Activated T-cell treated with anti-CD3 and anti-CD28 coated beads, Interleukin-2, amount 50 U/mL, for 24 hours (primary cell): ENCODE measurements at places on chromosomes 1 and 21.
A peak's percentile ranks its signal among the peaks of the same experiment; 100 is the strongest.

GRCh38 chr1:150234566-150235293, 1.2 kb downstream of the ANP32E start:
- no peak overlapping the region for H3K27ac ChIP-seq
- peaks cover 24% of the 10 kb centered on the region for H3K4me1 ChIP-seq
- no peaks in the 10 kb centered on the region for H3K27me3 ChIP-seq
- H3K4me3 ChIP-seq: no peak overlapping the region
- H3K36me3 ChIP-seq: peaks cover 39% of the 10 kb centered on the region

GRCh38 chr1:47382399-47382983, 33.6 kb upstream of the FOXE3 start:
- H3K4me3 ChIP-seq: no peak overlapping the region
- no peaks in the 10 kb centered on the region for H3K27me3 ChIP-seq
- no peaks in the 10 kb centered on the region for H3K4me1 ChIP-seq
- no peak overlapping the region for H3K27ac ChIP-seq
- no peak for DNase-seq

DNA sequence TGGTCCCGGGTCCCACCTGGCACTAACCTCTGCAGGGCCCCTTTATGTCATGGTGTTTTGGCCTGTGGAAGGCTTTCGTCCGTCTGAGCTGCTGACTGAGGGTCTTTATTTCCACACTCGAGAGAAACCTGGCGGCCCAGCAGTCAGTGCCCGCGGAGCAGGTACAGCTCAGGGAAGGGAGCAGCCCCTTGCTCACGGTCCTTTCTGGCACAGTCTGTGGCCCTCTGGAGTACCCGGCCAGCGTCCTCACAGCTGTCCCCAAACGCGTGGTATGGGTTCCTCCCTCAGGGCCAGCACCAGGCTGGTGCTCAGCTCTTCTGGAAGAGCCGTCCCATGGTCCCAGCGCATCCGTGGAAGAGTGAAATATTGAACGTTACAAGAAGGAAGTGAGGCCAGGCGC, 24.3 kb downstream of the SKI start:
- H3K36me3 ChIP-seq: peaks cover 20% of the 10 kb centered on the region
- no peak overlapping the region for H3K4me3 ChIP-seq
- H3K27ac ChIP-seq: peak overlapping the region; percentile 84
- DNase-seq: no peak
- H3K27me3 ChIP-seq: no peaks in the 10 kb centered on the region

DNA sequence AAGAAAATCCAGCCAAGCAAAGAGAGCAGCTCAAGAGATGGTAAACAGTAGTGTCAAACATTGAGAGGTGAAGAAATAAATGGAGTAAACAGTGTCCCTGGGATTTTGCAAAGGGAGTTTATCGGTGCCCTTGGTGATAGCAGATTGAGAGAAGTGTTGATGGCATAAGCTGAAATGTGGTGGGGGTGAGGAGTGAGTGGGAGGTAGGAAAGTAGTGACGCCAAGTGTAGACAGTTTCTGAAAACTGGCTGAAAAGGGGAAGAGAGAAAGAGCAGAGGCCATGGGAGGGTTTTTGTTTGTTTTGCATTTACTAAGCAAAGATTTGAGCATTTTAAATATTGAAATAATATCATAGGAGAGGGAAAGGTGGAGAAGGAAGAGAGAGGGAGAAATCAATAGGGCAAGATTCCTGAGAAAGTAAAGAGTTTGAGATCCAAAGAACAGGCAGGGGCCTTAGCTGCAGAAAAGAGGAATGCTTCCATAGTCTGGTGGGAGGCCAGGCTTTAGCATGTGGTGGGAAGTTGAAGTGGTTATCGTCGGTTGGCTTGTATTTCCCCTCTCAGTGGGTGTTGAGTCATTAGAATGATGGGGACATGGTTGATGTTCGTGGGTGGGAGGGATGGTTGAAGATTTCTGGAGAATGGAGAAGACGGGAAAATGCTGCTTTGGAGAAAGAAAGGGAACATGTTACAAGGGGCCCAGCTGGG, 26.8 kb upstream of the RASAL2 start:
- no peak overlapping the region for H3K4me3 ChIP-seq
- no peak overlapping the region for H3K27ac ChIP-seq
- H3K27me3 ChIP-seq: peaks cover 3% of the 10 kb centered on the region
- DNase-seq: no peak

DNA sequence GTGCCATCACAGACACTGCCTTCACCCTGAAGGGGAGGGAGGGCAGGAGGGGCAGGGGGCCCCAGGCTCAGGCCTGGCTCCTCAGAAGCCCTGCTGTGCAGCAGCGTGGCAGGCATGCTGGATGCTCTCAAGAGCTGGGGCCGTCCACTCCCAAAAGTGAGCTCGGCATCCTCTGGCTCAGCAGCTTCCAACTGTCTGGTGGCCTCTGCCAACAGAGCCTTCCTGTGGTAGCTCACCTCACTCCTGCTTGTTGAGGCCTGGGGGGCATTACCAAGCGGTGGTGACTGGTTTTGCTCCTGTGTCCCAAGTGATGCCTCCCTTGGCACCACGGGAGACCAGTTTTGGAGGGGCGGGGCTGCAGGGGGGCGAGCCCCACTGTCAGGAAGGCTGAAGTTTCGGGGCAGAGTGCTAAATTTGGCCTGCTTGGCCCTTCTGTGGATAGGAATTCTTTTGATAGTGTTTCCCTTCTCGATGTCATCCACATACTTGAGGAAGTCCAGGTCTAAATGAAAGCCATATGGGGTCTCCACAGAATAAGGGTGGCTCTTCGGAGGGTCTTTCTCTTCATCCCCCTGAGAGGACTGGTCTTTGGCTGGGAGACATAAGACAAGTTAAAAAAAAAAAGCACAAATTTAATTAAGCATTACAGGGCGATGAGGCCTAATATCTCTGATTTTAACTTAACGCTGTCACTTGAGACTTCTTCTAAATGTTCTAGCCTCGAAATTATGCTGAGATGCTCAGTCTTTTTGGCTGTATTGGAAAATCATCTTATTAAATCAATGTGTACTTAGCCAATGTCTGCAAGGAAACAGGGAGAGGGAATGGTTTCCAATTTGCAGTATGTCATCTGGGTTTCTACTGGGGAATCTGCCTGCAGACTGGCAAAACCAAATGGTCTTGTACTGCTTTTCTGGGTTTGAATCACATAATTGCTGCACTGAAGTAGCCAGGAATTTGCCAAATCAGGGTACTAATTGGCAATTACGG, 44.4 kb downstream of the KANK4 start:
- H3K36me3 ChIP-seq: no peaks in the 10 kb centered on the region
- no peak for DNase-seq
- peaks cover 26% of the 10 kb centered on the region for H3K4me1 ChIP-seq
- H3K27me3 ChIP-seq: no peaks in the 10 kb centered on the region
- H3K4me3 ChIP-seq: no peak overlapping the region

DNA sequence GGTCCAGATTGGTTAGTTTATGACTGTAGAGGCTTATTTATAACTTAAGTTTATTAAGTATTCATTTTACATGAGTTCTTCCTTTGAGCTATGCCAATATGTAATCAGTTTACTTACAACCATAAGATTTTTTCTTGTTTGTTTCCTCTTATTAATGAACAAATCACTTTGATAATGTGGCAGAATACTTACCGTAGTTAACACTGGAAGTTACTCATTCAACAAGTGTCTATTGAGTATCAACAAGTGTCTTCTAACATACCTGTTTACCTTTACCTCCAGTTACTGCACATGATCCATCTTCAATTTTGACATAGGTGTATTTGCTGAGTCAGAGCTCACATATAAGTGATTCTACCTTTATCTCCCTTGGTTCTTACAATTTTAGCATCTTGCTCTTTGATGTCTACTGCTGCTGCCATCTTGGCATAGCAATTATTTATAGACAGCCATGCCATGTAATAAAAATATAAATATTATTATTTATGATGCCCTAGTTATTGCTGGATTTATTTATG, 205.7 kb downstream of the NCAM2 start:
- H3K27ac ChIP-seq: no peak overlapping the region
- H3K36me3 ChIP-seq: no peaks in the 10 kb centered on the region
- DNase-seq: no peak
- no peak overlapping the region for H3K4me3 ChIP-seq
- H3K27me3 ChIP-seq: no peaks in the 10 kb centered on the region
- peaks cover 20% of the 10 kb centered on the region for H3K4me1 ChIP-seq

GRCh38 chr1:54869173-54869851, 17.7 kb downstream of the DHCR24 start:
- H3K4me1 ChIP-seq: no peaks in the 10 kb centered on the region
- H3K27me3 ChIP-seq: no peaks in the 10 kb centered on the region
- no peak overlapping the region for H3K4me3 ChIP-seq

DNA sequence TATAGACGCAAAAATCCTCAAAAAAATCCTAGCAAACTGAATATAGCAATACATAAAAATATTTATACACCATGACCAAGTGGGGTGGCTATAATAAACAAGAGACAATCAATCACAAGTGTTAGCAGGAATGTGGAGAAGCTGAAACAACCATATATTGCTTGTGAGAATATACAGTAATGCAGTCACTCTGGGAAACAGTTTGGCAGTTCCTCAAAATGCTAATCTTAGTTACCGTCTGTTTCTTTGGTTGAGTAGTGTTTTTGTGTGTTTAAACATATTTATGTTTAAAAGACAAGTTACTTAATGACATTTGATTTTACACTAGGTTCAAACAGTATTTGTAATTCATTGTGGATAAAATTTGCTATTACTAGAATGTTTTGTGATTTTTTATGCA, 792.0 kb downstream of the LTN1 start:
- H3K36me3 ChIP-seq: no peaks in the 10 kb centered on the region
- H3K4me3 ChIP-seq: no peak overlapping the region
- no peaks in the 10 kb centered on the region for H3K27me3 ChIP-seq
- no peaks in the 10 kb centered on the region for H3K4me1 ChIP-seq
- H3K27ac ChIP-seq: no peak overlapping the region

GRCh38 chr1:111837393-111837792, 81.7 kb downstream of the DDX20 start:
- H3K4me1 ChIP-seq: no peaks in the 10 kb centered on the region
- no peak for DNase-seq
- H3K4me3 ChIP-seq: no peak overlapping the region
- no peak overlapping the region for H3K27ac ChIP-seq
- H3K27me3 ChIP-seq: peaks cover 4% of the 10 kb centered on the region
- H3K36me3 ChIP-seq: no peaks in the 10 kb centered on the region

DNA sequence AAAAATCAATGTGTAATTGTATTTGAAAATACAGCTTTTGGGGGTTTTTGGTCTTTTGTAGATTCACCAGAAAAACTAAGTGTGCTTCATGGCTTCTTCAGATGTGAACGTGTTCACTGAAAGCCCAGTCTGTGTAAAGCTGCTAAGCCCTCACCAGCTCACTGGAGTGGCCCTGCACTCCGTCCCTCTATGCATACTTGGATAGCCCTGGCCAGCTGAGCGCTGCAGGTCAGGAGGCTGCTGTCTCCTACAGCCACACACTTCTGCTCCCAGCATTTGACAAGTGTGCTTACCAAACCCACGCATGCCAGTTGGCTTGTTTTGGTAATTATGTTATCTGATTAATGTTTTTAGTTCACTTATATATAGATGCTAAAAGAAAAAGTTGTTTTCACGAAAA, 163.5 kb downstream of the TLR5 start:
- DNase-seq: no peak
- H3K4me3 ChIP-seq: no peak overlapping the region
- H3K27me3 ChIP-seq: no peaks in the 10 kb centered on the region
- H3K4me1 ChIP-seq: peaks cover 2% of the 10 kb centered on the region

DNA sequence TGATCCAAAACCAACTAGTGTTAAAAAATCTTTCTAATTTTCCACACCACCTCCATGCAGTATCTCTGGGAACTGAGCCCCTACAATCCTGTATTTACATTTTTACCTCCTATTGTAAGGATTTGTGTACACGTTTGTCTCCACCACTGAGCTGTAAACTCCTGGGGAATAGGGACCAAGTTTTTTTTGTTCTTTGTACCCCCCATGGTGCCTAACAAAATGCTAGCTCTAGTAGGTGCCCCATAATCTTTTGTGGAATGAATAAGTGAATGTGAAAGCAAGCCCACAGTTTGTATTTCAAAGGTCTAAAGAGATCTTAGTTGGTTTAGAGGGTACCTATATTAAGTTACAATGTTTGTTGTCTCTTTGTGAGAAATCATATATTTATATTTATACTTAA, 879 bp upstream of the WLS start:
- peaks cover 16% of the 10 kb centered on the region for H3K4me1 ChIP-seq
- H3K27me3 ChIP-seq: peaks cover 62% of the 10 kb centered on the region
- H3K27ac ChIP-seq: no peak overlapping the region

DNA sequence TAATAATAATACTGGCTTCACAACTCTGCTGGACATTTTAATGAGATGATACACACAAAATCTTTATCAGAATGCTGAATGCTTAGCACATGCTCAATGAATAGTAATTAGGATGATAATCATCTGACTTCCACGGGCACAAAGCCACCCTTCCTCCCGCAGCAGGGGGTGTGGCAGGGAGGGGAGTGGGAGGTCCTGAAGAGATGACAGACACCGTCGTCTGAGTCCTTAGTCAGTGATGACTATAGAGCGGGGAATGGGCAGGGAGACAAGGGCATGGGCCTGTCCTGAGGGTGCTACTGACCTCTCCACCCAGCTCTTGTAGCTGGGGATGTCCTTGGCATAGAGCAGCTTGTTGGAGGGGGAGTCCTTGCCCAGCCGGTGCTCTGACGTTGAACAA, 117.6 kb upstream of the CD34 start:
- DNase-seq: no peak
- peaks cover 6% of the 10 kb centered on the region for H3K27me3 ChIP-seq
- no peaks in the 10 kb centered on the region for H3K4me1 ChIP-seq
- H3K36me3 ChIP-seq: no peaks in the 10 kb centered on the region
- H3K4me3 ChIP-seq: no peak overlapping the region

DNA sequence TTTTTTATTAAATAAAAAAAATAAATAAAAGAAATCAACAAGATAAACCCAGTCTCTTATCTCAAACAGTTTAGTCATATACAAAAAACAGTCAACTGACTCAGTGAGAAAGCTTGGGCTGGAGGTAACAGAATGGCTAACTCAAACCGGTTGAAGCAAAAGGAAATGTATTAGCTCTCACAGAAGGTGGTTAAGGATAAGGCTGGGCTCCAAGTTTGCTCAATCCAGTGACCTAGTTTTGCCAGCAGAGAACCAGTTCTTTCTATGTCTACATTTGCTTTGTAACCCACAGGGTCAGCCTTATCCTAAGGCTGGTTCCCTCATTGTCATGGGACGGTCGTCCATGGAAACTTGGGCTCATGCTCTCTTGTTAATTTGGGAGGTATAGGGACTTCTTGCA, 144.5 kb upstream of the L1TD1 start:
- H3K36me3 ChIP-seq: peaks cover 25% of the 10 kb centered on the region
- H3K4me1 ChIP-seq: no peaks in the 10 kb centered on the region
- no peak for DNase-seq
- H3K27ac ChIP-seq: no peak overlapping the region
- no peaks in the 10 kb centered on the region for H3K27me3 ChIP-seq
- no peak overlapping the region for H3K4me3 ChIP-seq
